Aorta (tissue), 5 donors: ENCODE measurements at places on chromosomes 6 and 20. TPM values are rescaled to one million over a fixed set of nuclear protein-coding genes. Genes with fewer than 3 reads are reported as not detected.

XPO5 gene
- 19.7 TPM for total RNA-seq

TMEM14B gene
- 50.3 TPM for total RNA-seq

SLC17A9 gene
- 18.5 TPM for total RNA-seq

CENPB gene
- total RNA-seq, result 89.4 TPM

SPTLC3 gene
- total RNA-seq, result 12.1 TPM

BPIFA1 gene
- total RNA-seq, result not detected

KHDC1 gene
- total RNA-seq, result 1.8 TPM

LY6G6C gene
- not detected for total RNA-seq

LY6G6F gene
- total RNA-seq, result not detected

EZR gene
- total RNA-seq, result 56.2 TPM

NECAB3 gene
- total RNA-seq, result 26.1 TPM

KCNK15 gene
- 5.0 TPM for total RNA-seq

RIPPLY2 gene
- total RNA-seq, result not detected

HTR1E gene
- total RNA-seq, result not detected

EYS gene
- not detected for total RNA-seq

LRP11 gene
- 35.3 TPM for total RNA-seq

POU5F1 gene
- total RNA-seq, result 0.45 TPM

MICAL1 gene
- 60.8 TPM for total RNA-seq

CST7 gene
- total RNA-seq, result 3.1 TPM

CLIC5 gene
- total RNA-seq, result 3.7 TPM

PAX1 gene
- not detected for total RNA-seq

CEP85L gene
- total RNA-seq, result 17.2 TPM

PSORS1C2 gene
- total RNA-seq, result not detected

LAMP5 gene
- total RNA-seq, result 0.16 TPM

HLA-DQA1 gene
- 46.2 TPM for total RNA-seq

CITED2 gene
- total RNA-seq, result 53.2 TPM

ULBP2 gene
- 0.66 TPM for total RNA-seq

GABRR1 gene
- total RNA-seq, result 1.8 TPM

KCNQ2 gene
- total RNA-seq, result not detected

UBE2C gene
- total RNA-seq, result 1.0 TPM

RIMS4 gene
- 2.8 TPM for total RNA-seq

OPN5 gene
- total RNA-seq, result not detected

GNMT gene
- total RNA-seq, result 1.2 TPM

CCM2L gene
- 7.4 TPM for total RNA-seq

GRIK2 gene
- total RNA-seq, result 3.0 TPM

WFDC2 gene
- 1.5 TPM for total RNA-seq

COL19A1 gene
- 1.8 TPM for total RNA-seq

ID4 gene
- total RNA-seq, result 111 TPM

PTK7 gene
- 9.6 TPM for total RNA-seq

CENPW gene
- 5.6 TPM for total RNA-seq

KCNG1 gene
- total RNA-seq, result 0.39 TPM

ZFP57 gene
- 0.49 TPM for total RNA-seq

SYNGAP1 gene
- total RNA-seq, result 39.4 TPM

PRR18 gene
- not detected for total RNA-seq

SOBP gene
- total RNA-seq, result 20.2 TPM

TOX2 gene
- 11.9 TPM for total RNA-seq
